ENCODE measurements at places on chromosomes 7 and 10.

- no peaks in the 10 kb centered on the region for H3K4me1 ChIP-seq
- peaks cover 29% of the 10 kb centered on the region for H3K27me3 ChIP-seq
- H3K4me3 ChIP-seq = no peak overlapping the region
- H3K27ac ChIP-seq = no peak overlapping the region
- DNase-seq = no peak
These were observed 13.6 kb downstream of the STEAP2 start for GRCh38 chr7:90225181-90225580.

DNA sequence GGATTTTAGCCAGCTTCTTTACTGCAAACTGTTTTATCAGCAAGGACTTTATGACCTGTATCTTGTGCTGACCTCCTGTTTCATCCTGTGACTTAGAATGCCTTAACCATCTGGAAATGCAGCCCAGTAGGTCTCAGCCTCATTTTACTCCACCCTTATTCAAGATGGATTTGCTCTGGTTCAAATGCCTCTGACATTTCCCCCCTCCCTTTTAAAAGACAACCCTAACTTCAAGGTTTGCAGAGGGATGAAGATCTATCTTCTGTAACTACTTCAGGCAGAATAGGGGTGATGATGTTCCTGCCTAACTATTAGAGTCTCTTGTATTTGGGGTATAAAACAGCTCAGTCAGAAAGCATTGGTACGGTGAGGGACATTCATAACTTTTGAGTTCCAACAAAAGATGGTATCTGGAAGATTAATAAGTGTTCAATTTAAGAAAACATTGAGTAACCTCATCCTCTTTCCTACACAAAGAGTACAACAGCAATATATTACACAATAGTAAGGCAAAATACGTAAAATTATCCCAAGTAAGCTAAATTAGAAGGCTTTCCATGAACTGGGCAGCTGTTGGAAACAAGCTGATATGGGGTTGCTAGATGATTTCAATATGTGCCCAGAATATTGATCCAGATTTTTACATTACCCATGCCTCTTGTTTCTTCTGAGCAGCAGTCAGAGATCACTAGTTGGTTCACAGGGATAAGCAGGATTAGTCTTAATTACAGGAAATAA is 40.0 kb upstream of the LRGUK start:
- peaks cover 7% of the 10 kb centered on the region for H3K4me1 ChIP-seq
- peaks cover 21% of the 10 kb centered on the region for H3K36me3 ChIP-seq
- no peak for DNase-seq
- no peak overlapping the region for H3K4me3 ChIP-seq

- no peaks in the 10 kb centered on the region for H3K27me3 ChIP-seq
- H3K36me3 ChIP-seq = peaks cover 4% of the 10 kb centered on the region
- H3K4me3 ChIP-seq = no peak overlapping the region
- H3K4me1 ChIP-seq = peaks cover 5% of the 10 kb centered on the region
- H3K27ac ChIP-seq = no peak overlapping the region
These were observed 336.0 kb upstream of the GALNT17 start for GRCh38 chr7:70795948-70796347.

DNA sequence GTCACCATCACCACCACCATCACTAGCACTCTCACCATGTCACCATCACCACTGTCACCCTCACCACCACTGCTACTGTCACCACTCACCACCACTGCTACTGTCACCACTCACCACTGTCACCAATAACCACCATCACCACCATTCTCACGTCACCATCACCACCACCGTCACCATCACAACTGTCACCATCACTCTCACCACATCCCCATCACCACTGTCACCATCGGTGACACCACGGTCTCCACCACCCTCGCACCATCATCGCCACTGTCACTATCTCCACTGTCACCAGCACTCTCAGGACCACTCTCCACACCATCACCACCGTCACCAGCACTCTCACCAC is 130.4 kb downstream of the MAD1L1 start:
- peak overlapping the region; percentile 14 for H3K4me3 ChIP-seq
- H3K27ac ChIP-seq = peak overlapping the region; percentile 26
- peaks cover 51% of the 10 kb centered on the region for H3K36me3 ChIP-seq
- peaks cover 91% of the 10 kb centered on the region for H3K4me1 ChIP-seq
- no peak for DNase-seq

DNA sequence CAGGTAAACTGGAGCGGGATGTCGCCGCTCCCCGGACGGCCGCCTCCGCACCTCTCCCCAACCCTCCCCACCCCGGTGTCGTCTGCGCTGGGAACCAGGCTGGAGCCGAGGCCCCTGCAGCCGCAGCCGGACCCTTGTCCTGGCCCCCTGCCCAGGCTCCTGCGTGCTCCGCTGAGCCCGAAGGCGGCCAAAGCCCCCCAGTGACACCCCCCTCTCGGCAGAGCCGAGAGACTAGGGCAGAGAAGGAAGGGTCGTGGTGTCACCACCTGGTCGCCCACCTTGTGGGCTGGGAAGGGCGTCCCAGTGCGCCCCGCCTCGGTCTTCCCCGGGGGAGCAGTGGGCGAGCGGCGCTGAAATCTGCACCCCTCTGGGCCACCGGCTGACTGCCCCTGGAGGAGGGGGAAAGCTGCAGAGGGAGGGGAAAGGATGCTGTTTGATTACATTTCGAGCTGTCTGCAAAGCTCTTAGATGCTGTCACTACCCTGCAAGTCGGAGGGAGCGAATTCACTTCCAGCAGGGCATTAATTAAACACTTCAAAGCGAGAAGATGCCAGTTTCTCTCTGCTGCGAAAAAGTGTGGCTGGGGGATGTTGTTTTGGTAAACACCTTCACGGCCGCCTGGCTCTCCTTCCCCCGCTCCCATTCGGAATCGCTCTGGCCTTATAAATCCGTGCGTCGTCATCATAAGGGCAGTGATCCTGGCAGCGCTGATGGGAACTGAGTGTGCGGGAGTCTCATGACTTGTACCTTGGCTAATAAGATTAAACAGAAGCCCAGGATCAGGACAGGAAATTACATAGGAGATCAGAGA is 622 bp downstream of the DYNC1I1 start:
- H3K4me3 ChIP-seq = peak overlapping the region; percentile 82
- H3K4me1 ChIP-seq = peaks cover 17% of the 10 kb centered on the region
- H3K36me3 ChIP-seq = no peaks in the 10 kb centered on the region

- H3K36me3 ChIP-seq = peaks cover 27% of the 10 kb centered on the region
- H3K27me3 ChIP-seq = no peaks in the 10 kb centered on the region
- DNase-seq = no peak
- peak overlapping the region; percentile 22 for H3K4me3 ChIP-seq
- H3K4me1 ChIP-seq = peaks cover 69% of the 10 kb centered on the region
- peak overlapping the region; percentile 11 for H3K27ac ChIP-seq
These were observed 26.2 kb downstream of the PPP2R2D start for GRCh38 chr10:131926743-131927595.

- no peaks in the 10 kb centered on the region for H3K27me3 ChIP-seq
- H3K36me3 ChIP-seq = peaks cover 46% of the 10 kb centered on the region
- H3K27ac ChIP-seq = no peak overlapping the region
- peaks cover 13% of the 10 kb centered on the region for H3K4me1 ChIP-seq
These were observed 205.7 kb downstream of the EBF3 start for GRCh38 chr10:129758207-129759021.

DNA sequence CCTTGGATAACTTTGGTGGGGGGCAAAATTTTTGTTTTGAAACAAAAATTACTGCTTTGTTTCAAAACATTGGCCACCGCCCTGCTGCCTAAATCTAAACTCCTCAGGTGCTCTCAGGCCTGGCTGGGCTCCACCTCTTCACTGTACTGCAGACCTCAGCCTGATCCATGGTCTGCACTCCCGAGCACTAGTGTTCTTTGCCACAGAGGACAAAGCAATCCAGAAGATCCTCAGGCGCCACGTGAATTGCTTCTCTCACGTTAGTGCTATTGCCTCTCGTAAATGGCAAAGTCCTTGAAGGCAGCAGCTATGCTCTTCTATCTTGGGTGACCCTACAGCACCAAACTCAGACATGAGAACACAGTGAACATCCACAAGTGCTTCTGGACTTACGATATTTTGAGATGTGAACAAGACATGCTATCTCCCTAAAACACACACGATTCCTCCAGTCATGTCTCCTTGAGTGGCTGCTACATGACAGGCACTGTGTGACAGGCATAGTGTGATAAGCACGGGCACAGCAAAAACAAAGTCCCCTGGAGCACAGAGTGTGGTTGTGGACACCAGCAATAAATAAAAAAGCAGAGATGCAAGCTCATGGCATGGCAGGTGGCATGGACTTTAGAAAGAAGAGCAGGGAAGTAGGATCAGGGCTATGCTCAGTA is 582.1 kb upstream of the DPP6 start:
- no peak for DNase-seq
- H3K4me3 ChIP-seq = no peak overlapping the region
- H3K27me3 ChIP-seq = no peaks in the 10 kb centered on the region

DNA sequence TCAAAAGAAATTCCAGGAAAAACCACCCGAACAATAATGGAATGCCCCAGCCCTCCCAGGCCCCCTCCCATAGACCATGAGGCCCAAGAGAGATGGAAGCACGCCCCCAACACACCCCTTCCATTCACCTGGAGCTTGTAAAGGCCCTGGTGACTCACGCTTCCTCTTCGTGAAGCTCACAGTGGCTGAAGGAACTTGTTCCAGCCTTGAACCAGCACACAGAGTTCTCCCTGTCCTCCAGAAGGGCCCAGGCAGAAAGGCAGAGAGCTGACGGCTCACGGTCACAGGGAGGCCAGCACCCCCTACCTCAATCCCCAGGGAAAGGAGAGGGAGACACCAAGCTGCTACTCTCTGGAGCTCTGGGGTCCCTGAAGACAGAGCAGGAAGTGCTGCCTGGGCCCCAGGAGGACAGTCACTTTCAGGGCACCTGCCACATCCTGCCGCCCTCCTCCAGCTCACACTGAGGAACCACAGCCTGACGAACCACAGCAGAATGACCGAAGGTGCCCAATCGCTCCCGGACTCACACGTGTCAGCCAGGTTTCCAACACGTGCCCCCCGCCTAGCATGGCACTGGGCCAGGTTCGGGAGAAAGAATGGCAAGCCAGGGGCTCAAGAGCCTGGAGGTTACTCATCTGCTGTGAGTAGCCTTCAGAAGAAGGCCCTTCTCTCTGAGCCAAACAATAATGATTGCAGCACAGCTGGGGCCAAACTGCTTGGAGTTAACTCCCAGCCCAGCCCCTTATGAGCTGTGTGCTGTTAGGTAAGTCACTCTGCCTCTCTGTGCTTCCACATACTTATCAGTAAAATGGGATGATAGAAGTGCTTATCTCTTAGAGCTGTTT is 52.8 kb downstream of the DLG5 start:
- peaks cover 38% of the 10 kb centered on the region for H3K4me1 ChIP-seq
- DNase-seq = peak; percentile 63
- peak overlapping the region; percentile 19 for H3K4me3 ChIP-seq
- H3K36me3 ChIP-seq = peaks cover 2% of the 10 kb centered on the region
- H3K27me3 ChIP-seq = no peaks in the 10 kb centered on the region

DNA sequence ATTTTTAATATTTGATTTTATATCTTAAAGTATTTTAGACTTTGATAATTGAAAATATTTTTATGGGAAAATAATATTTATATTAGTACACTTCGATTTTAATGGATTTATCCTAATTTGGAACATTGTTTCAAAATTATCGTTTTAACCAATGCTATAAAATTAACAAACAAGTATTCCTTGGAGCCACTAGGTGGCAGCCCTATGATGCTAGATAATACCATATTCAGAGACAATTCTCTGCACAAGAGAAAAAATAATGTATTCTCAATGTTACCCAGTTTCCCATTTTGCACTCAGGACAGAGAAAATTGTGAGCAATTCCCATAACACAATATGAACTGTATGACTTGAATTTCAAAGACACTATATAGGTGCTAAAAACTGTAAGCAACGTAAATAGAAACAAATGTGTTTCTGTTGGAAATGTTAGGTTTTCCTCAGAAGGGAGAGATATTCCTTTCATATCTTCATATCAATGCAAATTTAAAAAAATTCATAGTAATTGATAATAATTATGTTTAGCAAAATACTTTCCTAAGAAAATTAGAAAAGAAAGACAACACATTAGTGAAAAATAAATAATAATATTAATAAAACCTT is 237.8 kb downstream of the SEMA3E start:
- H3K27me3 ChIP-seq = no peaks in the 10 kb centered on the region
- no peaks in the 10 kb centered on the region for H3K4me1 ChIP-seq
- no peaks in the 10 kb centered on the region for H3K36me3 ChIP-seq
- H3K4me3 ChIP-seq = no peak overlapping the region

- H3K4me3 ChIP-seq = no peak overlapping the region
- H3K4me1 ChIP-seq = no peaks in the 10 kb centered on the region
- H3K36me3 ChIP-seq = peaks cover 30% of the 10 kb centered on the region
- H3K27me3 ChIP-seq = no peaks in the 10 kb centered on the region
- H3K27ac ChIP-seq = no peak overlapping the region
These were observed 165.4 kb upstream of the LRGUK start for GRCh38 chr7:133961724-133962123.
